ENCODE measurements at places on chromosomes 7 and 10. TPM values are rescaled to one million over a fixed set of nuclear protein-coding genes. Genes with fewer than 3 reads are reported as not detected.

Gene HNRNPF
- 97.4 TPM for total RNA-seq

GRCh38 chr7:43758822-43759683 lies 573 bp downstream of the BLVRA start:
- no peak for DNase-seq

- no peak for DNase-seq
These were observed 42.1 kb downstream of the FAM53B start for GRCh38 chr10:124701881-124702656.

DNA sequence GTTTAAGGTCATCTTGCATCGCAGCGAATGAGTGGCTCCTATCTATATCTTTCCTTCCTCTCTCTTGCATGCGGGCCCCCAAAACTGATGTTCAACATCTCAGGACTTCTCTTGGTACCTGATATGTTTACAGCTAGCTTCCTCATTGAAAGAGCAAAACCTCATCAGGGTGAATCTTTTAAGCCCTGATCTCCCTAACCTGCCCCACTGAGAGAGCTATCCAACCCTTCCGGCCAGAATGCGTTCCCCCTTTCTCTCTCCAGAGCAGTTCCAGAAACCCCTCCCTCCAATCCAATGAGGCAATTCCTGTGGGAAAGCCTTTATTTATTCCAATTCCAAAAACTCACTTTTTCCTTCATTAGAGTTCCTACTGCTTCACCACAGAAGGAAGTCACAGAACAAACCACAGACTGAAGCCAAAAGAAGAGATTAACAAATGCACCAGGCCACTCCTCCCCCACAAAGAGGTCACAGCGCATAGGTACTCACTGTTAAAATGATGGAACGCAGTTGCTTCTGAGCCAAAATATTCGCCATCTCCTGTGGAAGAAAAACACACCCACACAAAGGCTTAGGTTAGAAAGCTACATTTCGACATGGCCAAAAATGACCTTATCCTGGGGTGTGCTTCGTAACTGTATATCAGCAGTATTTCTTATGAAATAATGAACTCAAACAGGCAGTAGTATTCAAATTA lies 232.4 kb downstream of the ELMO1 start:
- DNase-seq, result no peak

Measured in frontal cortex (tissue), 4 donors.